Stimulated activated CD4-positive, alpha-beta T cell treated with anti-CD3 and anti-CD28 coated beads, Interleukin-1b, Interleukin-23, amount 100 ng/mL, for 1 hour (primary cell): ENCODE measurements at places on chromosomes 5 and 9.

DNA sequence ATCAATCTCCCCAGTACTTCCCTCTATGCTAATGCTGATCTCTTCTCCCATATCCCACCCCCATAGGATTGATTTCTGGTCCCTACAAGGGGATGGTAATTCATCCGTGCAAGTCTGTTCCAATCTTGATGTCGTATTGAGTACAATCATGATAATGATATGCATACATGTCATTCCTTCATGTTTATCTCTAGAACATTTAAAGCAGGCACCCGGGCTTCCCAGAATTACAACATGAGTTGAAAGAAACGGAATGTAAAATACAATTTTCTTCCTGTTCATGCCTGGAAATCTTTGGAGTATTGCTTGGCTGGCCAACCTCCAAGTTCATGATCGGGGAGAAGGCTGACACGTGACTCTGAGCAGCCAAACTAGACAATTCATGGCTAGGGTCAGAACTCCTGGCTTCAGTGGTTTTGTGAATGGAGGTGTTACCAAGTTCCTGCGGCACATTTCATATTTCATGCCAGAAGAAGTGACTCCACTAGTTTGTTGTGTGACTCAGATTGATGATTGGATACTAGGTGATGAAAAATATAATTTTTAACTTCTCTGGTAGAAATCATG lies 66.6 kb downstream of the C9orf152 start:
- no peak for DNase-seq

GRCh38 chr9:134661299-134661698 lies 19.7 kb downstream of the COL5A1 start:
- DNase-seq, result no peak

DNA sequence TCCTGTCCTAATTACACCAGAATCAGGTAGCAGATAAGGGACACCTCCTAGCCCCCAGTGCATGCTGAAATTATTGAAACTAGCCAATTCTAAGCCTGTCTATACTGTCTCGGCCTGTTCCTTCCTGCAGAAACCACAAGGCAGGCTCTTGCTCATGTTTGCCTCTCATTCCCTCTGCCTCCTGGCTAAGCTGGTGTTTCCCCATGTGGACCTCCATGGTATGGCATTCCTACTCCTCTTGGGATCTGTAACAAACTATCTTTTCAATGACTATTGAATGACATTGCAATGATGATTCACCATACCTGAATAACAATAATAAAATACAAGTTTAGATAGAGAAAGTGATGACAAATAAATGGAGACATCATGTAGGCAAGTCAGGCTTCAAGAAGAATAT lies 35.6 kb upstream of the ADAMTS16 start:
- no peak for DNase-seq

GRCh38 chr5:10069637-10070313 lies 179.9 kb downstream of the ATPSCKMT start:
- no peak for DNase-seq

DNA sequence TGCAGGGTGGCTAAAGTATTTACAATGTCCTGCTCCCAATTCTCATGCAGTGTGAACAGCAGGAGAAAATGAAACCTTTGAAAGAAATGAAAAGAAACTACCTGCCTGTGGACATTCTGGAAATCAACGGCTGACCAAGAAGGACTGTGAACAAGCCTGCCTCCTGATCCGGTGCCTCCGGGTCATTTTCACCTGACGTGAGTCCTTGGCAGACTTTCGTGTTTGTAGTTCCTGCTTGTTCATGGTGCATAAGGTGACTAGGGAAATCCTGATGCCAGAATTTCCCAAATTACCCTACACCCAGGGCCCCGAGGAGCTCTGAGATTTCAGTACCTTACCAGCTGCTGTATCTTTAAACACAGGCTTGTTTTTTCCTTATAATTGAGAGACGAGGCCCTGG lies 317.5 kb downstream of the TLE1 start:
- DNase-seq, result no peak

DNA sequence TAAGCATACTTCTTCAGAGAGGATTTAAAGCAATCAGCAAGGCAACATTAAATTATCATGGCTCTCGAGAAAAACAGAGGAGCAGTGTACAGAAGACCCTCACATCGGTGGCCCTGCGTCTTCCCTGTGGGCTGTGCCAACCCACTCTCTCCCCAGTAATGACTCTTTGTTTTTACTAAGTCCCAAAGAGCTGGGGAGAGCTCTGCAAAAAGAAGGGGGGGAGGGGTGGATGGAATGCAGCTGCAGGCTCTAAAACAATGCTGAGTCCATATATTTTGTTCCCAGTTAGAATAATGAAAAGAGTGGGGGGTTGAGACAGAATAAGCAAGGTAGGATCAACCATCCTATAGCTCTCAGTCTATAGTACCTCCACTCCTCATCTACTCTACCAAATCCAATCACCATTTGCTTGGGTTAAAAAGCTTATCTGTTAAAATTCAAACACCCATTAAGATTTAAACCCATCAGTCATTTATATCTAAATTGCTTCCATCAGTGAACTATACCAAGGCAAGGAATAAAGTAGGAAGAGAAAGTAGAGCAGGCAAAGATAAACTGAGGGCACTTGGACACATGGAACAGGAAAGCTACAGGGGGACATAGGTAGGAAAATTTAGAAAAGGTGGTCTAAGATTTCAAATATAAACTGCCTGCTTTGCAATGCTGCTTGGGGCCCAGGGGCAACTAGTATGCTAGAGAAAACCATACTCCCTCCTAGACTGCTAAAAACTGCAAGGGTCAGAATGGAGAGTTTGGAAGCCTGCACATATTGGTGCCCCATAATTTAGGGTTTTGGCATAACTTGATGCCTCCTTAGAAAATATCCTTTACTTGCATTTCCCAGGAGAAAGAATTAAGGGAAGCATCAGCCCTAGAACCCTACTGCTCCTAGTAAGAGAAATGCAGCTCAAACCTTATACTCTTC lies 20.6 kb downstream of the ELL2 start:
- no peak for DNase-seq

GRCh38 chr5:14665101-14665822 lies 744 bp downstream of the OTULIN start:
- no peak for DNase-seq

- no peak for DNase-seq
Observed at GRCh38 chr5:177070536-177071191, 16.1 kb upstream of the FGFR4 start.

DNA sequence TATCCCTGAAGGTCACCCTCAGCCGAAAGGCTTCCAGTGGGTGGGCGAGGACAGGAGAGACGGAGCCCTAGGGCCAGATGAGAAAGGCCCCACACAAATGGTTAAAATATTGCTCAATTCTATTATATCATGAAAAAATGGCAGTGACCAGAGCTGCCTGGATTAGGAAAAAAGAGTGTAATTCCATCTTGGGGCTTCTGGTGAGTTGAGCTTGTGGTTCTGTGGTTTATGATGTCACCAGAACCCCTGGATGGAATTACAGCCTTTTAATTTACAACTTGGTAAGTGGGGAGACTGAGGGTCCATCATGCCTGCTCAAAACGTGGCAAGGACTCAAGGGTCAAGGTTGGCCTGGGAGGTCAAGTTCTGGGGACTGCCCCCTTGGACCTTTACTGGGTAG lies 55.5 kb upstream of the STC2 start:
- DNase-seq, result no peak

GRCh38 chr5:109852371-109853155 lies 162.8 kb downstream of the MAN2A1 start:
- no peak for DNase-seq

GRCh38 chr5:95086927-95087815 lies 197.7 kb downstream of the MCTP1 start:
- no peak for DNase-seq

DNA sequence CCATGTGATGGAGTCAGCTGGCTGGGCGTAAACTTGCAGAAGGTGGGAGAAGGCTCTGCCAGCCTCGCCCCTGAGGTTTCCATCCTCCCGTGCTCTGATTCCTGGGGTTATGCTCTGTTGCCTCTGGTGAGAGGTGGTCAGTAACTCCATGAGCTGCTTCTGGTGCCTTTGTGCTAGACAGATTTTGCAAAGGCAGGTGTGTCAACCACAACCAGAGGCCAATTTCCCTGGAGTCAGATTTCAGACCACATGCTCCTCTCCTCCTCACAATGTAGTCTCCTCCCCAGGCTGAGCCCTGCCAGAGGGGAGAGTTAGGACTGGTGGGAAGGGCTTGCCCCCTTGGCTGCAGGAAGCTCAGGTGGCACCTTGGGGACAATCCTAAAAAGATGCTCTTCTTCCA lies 38.8 kb upstream of the TENT4A start:
- no peak for DNase-seq

GRCh38 chr9:37220971-37221370 lies 100.6 kb downstream of the ZCCHC7 start:
- no peak for DNase-seq

GRCh38 chr5:107533910-107534876 lies 136.5 kb downstream of the EFNA5 start:
- DNase-seq, result no peak

DNA sequence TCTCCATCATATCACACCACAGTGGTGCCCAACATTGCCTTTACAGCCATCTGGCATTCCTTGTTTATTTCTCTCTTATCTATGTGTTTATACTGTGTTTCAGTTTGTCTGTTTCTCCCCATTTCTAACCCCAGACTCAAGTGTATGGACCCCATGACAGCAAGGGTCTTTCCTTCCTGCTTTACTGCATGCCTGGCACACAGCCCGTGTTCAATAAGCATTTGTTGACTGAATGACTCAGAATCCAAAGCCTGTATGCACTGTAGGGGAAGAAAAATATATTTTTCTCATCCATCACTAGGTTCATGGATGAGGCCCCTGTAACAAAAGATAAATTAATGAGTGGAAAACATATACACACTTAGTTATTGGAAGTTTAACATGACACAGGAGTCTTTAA lies 190.8 kb upstream of the SEMA6A start:
- no peak for DNase-seq

GRCh38 chr5:77876316-77876715 lies 100.2 kb upstream of the TBCA start:
- no peak for DNase-seq

DNA sequence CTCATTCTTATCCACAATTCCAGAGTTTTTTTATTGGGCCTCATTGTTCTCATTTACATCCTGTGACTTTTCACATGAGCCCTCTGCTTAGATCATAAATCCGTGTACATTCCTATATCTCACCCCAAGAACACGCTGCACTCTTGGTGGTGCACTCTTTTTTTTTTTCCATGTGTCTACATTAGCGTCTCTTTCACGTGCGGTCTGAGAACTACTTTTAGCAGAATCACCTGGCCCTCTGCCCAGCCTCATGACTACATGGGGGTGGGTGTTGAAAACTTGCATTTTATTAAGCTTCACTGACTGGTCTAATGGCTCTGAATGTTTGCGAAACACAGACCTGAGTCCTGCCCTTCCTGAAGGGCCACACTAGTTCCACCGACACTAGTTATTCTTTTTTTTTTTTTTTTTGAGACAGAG lies 18.6 kb downstream of the C9orf57 start:
- DNase-seq, result no peak

- no peak for DNase-seq
Observed at GRCh38 chr5:138093036-138093435, 9.2 kb downstream of the WNT8A start.

DNA sequence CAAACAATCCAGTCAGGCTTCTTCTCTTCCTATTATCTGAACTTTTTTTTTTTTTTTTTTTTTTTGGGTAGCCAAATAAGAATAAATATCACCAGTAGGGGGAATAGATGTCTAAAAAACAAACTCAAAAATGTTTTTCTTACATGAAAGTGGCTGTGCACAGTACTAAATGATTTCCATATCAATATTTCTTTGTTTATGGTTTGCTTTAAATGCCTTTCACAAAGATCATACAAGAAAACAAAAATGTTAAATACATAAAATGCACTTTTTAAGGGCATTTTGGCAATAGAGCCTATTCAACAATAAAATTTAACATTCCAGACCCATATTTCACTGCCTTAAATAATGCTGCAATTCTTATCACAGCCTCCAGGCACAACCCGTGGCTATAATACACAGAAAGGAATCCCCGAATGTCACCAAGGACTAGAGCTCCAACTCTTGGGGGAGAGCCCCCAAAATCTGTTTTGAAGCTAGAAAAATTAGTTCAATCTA lies 91.1 kb upstream of the TBCA start:
- DNase-seq, result no peak

DNA sequence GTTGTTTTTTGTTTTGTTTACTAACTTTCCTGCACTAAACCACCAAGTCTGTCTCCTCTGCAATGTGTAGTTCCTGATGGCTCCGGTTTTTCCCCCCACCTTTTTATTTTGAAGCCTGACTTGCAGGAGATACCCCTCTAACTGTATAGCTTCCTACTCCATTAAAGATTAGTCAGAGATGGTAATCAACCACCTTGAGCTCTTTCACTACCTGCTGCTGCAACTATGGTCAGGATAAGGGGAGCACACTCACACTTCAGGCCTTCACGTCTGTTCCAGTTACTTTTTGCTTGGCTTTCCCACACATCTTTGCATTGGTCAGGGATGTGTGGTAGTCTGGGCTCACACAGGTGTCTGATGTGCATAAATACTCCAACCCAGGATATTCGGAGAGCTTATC lies 63.4 kb downstream of the NR6A1 start:
- DNase-seq, result no peak

- no peak for DNase-seq
Observed at GRCh38 chr9:19770973-19771372, 17.9 kb downstream of the SLC24A2 start.

GRCh38 chr5:94551858-94552257 lies 66.5 kb downstream of the KIAA0825 start:
- DNase-seq, result no peak

GRCh38 chr5:37957218-37957617 lies 117.4 kb upstream of the GDNF start:
- DNase-seq, result no peak

DNA sequence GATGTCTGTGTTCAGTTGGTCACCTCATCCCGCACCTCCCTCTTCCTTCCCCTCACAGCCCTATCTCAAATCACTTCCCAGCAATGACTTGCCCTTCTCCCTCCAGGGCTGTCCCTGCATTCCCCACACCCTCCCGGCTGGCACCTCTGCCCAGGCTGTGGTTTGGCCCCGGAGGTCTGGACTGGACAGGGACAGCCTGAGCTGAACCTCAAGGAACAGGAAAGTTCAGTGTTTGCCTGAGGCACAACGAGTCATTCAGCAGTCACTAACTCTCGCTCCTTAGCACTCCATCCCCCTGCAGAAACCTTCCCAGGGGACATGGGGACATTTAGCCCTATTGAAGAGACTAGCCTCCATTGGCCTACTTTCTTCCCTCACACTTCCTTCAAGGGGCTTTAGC lies 58.3 kb upstream of the MAP3K1 start:
- no peak for DNase-seq

GRCh38 chr5:171355302-171355724 lies 32.3 kb upstream of the NPM1 start:
- no peak for DNase-seq

DNA sequence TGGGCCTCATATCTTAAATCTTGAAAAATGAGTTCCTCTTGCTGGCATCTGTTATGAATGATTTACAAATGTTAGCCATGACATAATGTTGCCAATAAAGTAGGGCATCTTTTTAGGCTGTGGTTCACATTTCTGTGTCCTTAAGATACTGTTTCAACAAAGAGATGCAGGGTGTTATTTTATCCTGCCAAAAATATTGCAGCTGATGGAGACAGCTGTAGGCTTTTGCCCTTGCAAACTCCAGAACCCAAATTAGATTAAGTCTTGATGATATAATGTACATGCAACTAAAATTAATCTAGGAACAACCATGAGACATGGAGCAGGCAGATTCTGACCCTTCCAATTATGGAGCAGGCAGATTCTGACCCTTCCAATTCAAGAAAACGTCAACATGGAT lies 228.2 kb upstream of the GRIN3A start:
- no peak for DNase-seq

GRCh38 chr5:139961435-139962157 lies 81.5 kb downstream of the NRG2 start:
- no peak for DNase-seq
